ENCODE measurements at places on chromosomes 12 and 14.

- peak; percentile 93 for DNase-seq
Measured at GRCh38 chr14:71753126-71753830, 179.0 kb upstream of the RGS6 start.

- DNase-seq, result no peak
Measured at GRCh38 chr12:124481257-124481750, 86.1 kb downstream of the NCOR2 start.

DNA sequence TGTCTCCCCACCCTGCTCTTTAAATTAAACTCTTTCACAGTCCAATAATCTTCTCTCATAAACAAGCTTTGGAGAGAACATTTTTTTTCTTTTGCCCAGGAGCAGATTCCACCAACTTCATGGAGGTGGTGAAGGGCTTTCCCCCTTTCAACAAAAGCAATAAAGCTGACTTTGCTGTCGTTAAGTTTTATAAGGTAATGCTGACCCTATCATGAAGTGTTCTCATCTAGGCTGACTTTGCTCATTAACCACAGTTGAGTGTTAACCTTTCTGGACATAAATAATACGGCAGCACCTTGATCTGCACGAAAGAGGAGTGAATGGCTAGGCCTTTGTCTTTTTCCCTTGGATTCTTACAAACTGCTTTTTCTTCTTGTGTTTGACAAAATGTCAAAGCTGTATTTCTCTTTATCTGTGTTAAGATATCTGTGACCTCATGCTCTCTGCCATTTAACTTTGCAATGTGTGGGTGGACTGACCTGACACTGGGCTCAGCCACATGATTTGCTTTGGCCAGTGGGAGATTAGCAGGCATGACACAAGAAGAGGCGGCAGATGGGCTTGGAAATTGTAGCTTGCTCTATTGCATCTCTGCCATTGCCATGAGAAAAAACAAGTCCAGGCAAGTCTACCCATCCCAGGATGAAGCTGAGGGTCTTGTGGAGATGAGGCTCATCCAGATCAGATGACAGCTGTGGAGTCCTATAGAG, 470.9 kb upstream of the CCDC196 start:
- DNase-seq, result no peak

GRCh38 chr14:37546621-37547447, 48.2 kb downstream of the FOXA1 start:
- DNase-seq, result peak; percentile 24

DNA sequence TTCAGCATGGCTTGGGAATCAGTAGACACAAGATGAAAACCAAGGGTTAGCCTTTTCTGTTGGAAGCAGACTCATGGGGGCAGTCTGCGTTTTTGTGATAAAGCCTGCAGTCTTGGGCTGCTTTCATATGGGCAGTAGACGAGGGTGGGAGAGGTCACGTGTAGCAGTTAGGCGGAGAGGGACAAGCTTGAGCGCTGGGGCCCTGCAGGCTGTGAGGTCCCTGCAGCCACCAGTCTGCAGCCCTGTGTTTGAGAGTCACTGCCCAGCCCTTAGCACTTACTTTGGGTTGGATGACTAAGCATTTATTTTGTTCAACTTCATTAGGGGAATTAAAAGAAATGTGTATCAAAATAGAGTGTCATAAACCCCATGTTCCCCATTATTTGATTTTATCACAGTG, 37.2 kb downstream of the EP400 start:
- DNase-seq, result no peak

- no peak for DNase-seq
Measured at GRCh38 chr12:89083491-89083890, 268.8 kb downstream of the DUSP6 start.

DNA sequence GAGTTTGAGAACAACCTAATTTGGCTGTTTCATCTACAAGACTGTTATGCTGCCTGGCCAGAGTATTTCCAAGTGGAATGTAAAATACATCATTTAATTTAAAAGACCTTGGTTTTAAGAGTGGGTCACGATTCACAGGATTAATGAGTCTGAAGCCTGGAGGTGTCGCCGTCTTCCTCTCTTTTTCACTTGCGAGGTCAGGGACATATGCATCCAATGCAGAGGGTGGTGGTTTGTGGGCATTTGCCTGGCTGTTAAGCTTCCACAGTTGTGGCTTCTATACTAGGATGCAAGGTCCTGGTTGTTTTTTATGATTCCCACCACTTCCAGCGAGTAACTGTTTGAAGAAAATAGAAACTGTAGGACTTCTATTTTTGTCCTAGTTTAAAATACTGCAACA, 22.8 kb upstream of the RASSF3 start:
- DNase-seq, result no peak

DNA sequence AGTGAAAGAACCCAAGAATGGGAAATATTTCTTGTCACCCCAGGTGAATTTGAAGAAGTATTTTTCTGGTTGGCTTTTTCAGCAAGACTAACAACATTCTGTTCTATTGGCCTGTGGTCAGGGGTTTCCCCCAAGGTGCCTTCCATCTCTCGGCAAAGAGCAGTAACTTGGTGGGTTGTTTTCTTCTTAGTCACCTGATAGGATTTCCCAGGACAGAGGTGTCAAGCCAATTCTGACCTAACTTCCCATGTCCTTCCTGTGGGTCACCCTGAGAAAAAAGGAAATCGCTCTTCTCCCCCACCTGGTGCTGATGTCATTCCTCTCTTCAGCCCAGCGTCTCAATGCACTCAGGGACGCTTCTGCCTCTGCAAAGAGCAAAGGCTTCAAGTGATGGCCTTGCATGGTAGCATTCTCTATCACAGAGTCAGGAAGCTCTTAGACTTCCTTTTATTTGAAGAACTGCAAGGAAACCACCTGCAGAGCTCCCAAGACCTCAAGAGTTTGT, 16.1 kb upstream of the IFNG start:
- DNase-seq, result no peak

GRCh38 chr12:12086362-12086761, 15.6 kb downstream of the BCL2L14 start:
- DNase-seq, result no peak

DNA sequence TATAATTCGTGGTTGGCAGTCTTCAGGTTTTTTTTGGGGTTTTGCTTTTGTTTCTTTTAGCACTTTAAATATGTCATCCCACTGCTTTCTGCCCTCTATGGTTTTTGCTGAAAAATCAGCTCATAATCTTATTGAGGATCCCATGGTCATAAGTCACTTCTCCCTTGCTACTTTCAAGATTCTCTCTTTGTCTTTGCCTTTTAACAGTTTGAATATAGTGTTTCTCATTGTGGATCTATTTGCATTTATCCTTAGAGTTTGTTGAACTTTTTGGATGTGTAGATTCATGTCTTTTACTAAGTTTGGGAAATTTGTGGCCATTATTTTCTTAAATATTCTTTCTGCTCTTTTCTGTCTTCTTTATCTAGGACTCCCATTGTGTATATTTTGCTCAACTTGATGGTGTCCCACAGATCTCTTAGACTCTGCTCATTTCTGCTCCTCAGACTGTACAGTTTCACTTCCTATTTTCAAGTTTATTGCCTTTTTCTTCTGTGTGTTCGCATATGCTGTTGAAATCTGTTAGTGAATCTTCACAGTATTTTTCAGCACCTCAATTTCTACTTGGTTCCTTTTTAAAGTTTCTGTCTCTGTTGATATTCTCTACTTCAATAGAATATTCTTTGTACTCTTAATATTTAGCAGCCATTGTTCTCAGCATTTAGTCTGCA, 70.8 kb downstream of the WNK1 start:
- DNase-seq, result no peak

DNA sequence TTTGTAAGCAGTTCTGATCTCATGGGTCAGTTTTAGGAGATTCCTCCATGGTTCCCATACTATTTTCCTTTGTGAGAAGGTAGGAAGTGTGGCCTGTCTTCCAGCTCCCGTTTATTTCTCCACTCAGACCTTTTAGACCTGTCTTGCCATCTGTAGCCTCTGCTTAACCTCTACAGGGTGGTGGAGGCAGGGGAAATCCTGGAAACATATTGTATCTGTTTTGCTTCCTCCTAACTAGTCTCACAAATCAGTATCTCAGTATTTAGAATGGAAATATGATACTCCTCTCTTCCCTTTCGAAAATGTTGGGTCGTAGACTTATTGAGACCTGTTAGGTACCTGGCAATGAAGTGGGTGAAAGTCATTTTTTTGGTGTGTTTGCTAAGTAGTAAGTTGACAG, 399.4 kb upstream of the RGS6 start:
- no peak for DNase-seq

GRCh38 chr14:104442631-104443390, 136.8 kb upstream of the C14orf180 start:
- DNase-seq, result no peak

DNA sequence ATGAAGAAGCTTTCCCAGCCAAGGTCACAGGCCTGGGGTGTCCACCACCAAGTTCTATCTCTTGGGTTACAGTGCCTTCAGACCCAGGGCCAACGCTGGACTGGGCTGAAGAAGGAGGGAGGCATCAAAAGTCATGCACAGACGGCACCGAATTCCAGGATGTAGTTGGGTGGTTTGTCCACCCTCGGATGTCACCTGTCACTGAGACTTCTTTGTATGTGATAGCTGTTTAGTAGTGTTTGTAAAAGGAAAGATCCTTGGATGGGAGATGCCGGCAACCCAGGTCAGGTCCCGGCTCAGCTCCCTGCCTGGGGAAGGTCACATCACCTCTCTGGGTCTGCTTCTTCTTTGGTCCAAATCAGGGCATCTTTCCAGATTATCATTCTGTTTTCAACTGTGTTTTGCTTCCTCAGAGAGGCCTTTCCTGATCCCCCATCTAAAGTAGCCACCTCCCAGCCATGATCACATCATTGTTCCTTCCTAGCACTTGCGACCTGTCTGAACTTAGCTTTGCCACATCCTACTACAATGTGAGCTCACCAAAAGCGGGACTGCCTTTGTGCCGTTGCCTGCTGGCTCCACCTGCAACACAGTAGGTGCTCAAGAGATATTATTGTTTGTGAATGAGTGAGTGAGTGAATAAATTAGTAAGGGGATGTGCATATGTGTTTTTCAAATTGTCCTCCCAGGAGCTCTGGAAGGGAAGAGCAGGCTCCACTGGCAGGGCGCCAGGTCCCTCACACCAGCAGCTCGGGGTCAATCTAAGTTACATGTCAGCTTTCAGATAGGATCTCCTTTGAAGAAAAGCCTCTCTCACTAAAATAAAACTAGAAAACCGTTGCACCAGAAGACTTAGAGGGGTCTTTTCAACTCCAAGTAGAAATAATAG, 2.1 kb downstream of the TSPAN11 start:
- no peak for DNase-seq

DNA sequence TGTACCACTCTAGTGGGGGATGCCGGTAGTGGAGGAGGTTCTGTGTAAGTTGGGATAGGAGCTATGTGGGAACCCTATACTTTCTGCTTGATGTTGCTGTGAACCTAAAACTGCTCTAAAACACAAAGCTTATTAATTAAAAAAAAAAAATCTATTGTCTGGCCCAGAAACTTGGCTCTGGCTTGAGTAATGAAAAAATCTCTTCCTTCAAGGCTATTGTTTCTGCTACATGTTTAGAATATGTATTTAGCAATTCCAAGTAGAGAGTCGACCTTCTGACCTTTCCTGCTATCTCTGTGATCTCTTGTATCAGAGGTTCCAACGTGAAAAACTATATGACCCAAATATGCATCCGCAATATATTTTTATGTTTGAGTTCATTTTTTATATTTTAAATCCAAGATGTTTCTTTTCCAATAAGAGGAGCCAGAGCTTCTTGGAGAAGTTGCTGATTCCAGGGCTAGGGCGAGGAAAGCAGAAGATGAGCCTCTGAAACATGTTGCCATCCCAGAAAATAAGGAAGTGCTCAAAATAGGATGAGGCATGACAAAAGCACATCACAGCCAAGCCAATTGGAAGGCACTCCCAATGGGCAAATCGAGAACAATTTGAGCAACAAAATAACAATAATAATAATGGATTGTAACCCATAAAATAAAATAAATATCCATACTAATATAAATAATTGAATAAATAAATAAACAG, 184.6 kb upstream of the TMEM260 start:
- no peak for DNase-seq

DNA sequence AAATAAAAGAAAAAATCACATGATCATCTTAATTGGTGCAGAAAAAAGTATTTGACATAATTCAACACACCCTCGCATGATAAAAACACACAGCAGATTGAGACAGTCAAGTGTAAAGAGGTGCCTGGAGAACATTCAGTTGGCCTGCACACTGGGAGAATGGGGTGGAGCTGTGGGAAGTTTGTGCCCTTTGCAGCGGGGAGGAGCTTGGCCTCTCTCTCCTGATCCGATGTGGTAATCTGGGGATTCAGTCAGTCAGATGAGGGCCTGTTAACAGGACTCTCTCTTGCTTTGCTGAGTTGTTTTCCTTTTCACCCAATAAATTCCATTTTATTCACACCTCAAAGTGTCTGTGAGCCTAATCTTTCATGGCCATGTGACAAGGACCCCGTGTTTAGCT, 5.9 kb downstream of the SERPINA6 start:
- no peak for DNase-seq

GRCh38 chr14:84686550-84686949, 843.4 kb upstream of the FLRT2 start:
- no peak for DNase-seq

GRCh38 chr12:19829100-19829853, 390.0 kb downstream of the AEBP2 start:
- no peak for DNase-seq

DNA sequence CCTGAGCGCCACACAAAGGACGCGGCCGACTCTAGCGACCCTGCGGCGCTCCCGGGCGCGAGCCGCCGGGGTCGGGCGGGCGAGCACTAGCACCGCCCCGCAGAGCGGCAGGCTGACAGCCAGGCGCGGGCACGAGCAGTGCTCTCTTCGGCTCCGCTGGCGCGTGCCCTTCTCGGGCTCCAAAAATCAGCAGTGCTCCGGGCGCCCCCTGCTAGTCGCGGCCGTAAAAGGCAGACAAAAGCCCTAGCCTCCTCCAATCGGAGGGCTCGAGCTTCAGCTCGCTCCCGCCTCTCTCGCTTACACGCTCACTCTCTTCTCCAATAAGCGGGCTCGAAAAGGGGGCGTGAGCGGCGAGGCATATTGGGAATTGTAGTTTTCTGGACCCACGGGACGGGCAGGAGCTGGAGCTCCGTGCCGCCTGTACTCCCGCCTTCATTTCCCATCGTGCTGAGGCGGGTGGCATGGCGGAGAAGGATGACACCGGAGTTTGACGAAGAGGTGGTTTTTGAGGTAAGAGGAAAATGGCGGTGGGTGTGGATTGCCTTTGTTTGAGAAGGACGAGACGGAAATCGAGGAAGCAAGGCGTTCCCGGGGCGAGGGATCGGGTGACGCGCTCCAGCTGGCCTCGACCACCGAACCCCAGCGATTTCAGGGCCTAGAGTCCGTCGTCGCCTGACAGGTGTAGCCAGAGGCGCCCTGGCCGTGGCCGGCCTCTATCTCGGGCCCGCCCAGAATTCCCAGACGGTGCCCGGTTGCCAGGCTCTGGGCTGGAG, at the start of the genes FGD6 and VEZT:
FGD6 (minus strand) TSS at position 91 of the 773 bp plus-strand sequence. CDS start 227 bp downstream, outside the sequence.
VEZT (plus strand) TSS at position 431 of the 773 bp plus-strand sequence; CDS start at position 475, 44 bp downstream.
- peak; percentile 100 for DNase-seq

DNA sequence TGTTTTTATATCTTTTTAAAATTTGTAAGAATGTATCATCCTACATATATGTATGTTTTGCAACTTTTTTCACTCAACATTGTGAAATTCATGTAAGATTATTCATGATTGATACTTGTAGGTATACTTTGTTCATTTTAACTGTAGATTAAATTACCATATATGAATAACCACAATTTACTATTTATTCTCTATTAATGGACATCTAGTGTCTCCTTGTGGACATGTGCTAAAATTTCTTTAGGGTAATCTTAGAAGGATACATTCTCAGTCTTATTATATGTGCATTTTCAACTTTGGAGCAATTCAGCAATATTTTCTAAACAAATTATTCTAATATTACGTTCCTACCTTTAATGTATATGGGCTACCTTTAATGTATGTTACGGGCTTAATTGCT, 192.4 kb downstream of the FUT8 start:
- peak; percentile 17 for DNase-seq

- peak; percentile 69 for DNase-seq
Measured at GRCh38 chr12:131116468-131117117, 162.9 kb downstream of the ADGRD1 start.
